ENCODE measurements at places on chromosomes 13 and 19.
A peak's percentile ranks its signal among the peaks of the same experiment; 100 is the strongest.

DNA sequence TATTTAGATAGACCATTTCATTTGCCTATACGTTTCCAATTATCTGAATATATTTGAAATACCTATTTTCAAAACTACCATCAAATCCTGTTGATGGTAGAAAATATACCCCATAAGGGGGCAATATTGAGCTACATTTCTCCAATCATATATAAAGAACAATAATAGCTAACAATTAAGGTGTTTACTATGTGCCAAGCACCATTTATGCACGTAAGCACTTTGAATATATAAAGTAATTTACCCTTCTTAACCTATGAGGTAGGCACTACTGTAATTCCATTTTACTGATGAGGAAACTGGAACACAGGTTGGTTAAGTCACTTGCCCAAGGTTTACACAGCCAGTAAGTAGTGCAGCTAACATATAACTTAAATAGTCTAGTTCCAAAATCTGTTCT is 79.2 kb downstream of the UBL3 start:
- no peak for DNase-seq

DNA sequence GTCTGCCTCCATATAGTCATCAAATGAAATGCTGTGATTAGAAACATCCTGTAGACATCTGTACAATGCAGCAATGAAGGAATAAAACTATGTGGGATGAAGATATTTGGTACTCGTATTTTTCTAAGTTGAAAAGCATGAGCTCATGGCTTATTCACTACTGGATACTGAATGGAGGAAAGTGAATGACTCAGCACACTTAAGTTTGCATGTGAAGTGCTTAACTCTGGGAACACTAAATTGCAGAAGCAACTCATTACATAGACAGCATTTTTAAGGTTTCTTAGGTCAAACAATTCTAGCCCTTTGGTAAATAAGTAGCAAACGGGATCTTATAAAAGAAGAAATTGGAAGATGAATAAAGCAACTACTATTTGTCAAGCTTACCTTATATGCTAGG is 429.0 kb upstream of the MIR17HG start:
- no peak for DNase-seq

DNA sequence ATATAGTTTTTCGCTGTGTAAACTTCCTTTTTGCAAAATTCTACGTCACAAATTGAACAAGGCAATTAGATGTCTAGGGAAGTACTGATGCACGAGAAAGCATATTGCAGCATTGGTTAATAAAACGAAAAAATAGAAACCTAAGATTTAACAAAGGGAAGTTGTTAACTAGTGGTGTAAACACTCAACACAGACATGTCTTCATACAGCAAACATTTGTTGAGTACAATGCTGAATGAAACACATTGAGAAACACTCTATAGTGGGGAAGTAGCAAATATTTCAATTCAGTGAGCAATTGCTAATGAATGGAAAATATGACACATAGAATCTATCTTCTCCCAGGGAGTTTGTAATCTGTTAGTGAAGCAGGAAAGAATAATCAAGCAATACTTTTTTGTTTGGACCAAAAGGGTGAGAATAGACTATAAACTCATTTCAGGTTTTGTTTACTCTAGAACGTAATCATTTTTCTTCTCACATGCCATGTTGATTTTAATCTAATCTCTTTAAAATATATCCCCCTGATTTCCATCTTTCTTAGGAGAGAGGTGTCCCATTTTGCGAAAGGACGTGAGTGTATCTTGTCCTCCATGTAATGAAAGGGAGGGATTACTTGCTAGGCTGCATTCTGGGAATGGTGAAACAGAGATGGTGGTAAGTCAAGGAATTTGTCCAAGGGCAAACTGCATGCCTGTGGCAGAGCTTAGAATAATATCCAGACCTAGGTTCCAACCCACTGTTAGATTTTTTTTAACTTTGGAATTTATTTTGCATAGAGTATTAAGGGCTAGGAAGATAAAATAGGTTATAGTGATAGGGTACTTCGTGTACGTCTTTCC is 1.7 kb upstream of the ANKRD10 start:
- no peak for DNase-seq

DNA sequence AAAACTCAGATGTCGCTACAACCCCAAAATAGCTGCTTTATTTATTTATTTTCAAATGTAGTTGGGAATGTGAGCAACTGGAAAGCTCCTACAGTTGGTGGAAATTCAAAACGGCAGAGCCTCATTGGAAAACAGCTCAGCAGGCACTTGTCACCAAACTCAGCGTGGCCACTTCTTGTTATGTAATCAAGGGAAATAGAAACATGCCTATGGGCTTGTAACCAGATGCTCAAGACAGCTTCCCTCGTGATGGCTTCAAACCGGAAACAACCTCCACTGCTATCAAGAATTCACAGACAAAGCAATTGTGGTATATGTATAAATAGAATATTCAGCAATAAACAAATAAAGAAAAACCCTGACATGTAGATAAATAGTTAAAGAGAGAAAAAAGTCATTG is 627.8 kb upstream of the SLC10A2 start:
- no peak for DNase-seq

DNA sequence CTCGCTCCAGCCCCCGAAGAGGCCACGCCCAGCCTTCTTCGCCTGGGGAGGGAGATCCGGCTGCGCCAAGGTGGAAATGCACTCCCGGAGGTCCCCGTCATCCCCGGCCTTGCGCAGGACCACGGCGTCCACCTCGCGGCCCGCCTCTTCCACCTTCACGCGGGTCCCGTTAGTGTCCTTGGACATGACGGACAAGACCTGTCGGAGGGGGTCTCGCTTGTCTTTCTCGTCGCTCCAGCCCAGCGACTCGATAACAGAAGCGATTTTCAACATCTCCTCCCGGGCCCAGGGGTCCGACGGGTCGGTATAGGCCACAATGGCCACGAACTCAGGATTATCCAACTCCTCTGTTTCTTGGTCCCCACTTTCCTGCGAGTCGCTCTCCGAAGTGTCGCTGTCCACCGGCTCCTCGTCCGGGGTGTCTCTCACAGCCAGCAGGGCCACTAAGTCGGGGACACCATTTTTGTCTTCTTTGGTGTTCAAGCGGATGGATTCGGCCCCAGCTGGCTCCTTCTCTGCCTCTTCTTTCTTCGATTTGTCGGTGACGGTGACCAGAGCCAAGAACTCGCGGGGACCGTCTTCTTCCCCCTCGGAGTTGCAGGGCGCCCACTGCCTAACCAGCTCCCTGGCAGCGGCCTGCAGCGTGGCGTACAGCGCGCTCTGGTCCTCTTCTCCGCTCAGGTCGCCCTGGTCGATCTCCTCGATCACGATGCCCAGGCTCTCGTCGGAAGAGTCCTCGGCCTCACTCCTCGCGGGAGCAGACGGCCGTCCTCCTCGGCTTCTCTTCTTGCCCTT is 1.3 kb downstream of the PNMA8B start:
- DNase-seq = no peak

DNA sequence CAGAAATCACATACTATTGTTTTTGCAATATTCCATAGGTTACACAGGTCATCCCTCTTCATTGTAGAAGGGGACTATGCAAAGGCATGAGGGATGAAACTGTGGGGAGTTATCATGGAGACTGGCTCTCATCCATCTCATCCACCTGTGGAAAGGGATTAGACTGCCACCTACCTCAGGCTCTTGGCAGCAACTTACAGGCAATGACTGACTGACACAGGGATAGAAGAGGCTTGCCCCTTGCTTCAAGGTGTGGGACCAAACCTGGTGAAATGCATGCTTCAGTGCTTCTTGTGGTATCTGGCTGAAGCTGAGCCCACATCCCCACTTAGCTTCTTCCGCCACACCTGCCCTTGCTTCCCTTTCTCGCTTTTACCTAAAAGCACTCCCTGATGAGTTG is 341.3 kb downstream of the GPC5 start:
- no peak for DNase-seq

GRCh38 chr13:84025824-84026223 is 143.6 kb upstream of the SLITRK1 start:
- DNase-seq = no peak

GRCh38 chr13:50286324-50286723 is 271.1 kb downstream of the KCNRG start:
- no peak for DNase-seq

DNA sequence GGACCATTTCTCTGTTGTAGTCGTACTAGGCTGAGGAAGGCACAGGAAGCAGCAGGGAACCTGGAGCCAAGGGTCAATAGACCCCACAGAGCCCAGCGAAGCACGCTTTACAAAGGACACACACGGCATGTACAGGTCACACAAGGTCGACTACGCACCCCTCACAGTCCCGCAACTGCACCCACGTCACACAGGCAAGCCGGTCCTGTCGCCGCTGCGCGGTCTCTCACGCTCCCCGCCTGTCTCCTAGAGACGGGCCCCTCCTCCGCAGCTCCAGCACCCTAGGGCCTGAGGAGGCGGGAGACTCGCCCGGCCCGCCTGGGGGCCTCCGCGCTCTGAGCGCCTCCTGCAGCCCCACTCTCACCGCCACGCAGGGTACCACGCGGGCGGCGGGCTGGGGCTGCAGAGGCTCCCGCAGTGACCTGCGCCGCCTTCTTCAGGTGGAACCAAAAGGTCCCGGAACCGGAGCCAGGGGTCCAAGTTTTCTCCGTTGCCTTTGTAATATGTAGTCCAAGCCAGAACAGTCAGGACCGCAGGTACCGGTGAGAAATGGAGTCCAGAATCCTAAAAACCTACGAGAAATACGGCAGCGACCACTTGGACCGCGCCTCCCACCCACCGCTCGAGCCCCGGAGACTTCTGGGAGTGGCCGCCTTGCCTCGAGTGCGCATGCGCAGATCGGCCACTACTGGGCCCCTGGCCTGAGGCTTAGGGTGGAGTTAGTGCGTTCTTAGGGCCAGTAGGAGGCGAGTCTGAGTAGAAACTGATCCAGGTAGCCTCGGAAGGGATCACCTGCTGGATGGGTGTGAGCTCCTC is at the start of gene ZNF607:
ZNF607 (minus strand) TSS at position 651 of the 816 bp plus-strand sequence. CDS start 8,143 bp downstream, outside the sequence.
- DNase-seq = peak; percentile 92

- DNase-seq = no peak
These were observed 2.8 kb downstream of the ZNF20 start for GRCh38 chr19:12137221-12137940.

- no peak for DNase-seq
These were observed 4.6 kb downstream of the DAPK3 start for GRCh38 chr19:3966051-3967017.

DNA sequence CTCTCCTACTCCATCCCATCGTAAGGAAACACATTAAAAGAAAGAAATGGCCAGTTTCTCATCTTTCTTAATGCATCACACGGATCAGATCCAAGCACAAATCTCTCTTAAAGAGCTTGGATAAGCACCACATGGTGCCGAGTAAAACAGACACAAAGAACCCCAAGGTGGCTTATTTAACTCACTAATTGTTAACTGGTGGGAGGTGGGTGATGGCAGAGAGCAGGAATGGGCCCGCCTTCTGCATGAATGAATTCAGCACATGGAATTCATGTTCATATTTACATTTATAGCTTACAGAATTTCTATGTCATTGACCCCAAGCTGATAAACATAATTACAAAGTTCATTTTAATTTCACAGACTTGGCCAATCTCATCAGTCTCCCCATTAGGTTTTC is 89.9 kb downstream of the MZT1 start:
- no peak for DNase-seq

GRCh38 chr19:1860821-1861598 is 2.4 kb downstream of the KLF16 start:
- no peak for DNase-seq

DNA sequence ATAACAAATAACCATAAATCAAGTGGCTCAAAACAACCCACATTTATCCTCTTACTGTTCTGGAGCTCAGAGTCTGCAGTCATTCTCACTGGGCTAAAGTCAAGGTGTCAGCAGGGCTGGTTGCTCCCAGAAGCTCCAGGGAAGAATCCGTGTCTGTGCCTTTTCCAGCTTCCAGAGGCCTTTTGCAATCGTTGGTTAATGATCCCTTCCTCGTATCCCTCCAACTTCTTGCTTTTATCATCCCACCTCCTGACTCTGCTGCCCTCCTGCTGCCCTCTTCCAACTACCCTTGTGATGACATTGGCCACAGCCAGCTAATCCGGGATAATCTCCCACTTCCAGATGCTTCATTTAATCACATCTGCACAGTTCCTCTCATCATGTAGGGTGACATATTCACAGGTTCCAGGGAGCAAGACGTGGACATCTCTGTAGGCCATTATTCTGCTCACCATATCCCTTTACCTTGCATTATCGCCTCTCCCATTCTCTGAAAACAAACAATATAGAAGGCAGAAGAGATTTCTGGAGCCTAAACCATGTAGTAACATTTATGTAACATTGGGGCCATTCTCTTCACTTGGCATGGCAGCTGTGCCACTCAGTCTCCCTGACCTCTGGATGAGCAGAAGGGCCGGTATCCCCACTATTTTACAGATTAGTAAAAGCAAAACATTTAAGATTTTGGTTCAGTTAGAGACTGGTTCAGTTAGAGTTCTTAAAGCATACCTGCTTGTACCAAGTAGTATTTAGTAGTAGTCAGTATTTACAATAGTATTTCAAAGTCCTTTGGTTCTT is 53.5 kb downstream of the RFC3 start:
- no peak for DNase-seq

GRCh38 chr13:110499621-110500281 is 61.8 kb downstream of the RAB20 start:
- DNase-seq = no peak

DNA sequence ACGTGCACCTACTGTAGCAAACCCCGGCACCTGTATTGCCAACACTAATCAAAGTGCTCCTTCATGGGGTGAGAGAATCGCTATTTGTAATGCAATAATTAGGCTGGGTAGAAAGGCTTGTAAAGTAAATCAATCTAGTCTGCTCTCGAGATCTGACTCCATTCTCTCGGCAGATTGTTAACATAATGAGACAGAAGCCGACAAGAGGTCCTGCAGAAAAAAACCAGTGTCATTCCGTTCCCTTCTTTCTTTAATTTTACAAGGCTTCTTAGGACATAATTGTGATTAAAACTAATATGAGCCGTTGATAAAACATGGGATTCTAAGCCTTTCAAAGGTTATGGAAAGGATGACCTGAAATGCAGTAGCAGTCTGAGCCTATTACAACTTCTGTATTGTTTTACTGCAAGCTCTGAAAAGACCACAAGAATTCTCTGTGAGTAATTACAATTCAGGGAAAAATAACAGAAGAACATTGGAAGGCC is 530.0 kb downstream of the PCDH9 start:
- no peak for DNase-seq

DNA sequence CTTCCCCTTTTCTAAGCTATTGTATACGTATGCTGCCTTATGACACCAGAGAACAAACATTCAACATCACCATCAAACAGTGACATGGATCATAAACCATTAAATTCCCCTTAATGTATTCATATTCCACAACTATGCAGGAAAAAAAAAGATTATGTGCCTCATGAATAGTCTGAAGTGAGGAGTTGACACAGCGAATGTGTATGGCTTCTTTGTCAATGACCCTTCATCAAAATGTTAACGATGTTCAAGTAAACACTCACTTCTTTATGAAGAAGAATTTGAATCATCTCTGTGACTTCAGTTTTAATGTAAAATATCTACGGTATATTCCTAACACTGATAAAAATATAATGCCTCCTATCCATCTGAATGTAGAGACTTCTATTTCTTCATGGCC is 44.6 kb downstream of the SMAD9 start:
- DNase-seq = no peak

DNA sequence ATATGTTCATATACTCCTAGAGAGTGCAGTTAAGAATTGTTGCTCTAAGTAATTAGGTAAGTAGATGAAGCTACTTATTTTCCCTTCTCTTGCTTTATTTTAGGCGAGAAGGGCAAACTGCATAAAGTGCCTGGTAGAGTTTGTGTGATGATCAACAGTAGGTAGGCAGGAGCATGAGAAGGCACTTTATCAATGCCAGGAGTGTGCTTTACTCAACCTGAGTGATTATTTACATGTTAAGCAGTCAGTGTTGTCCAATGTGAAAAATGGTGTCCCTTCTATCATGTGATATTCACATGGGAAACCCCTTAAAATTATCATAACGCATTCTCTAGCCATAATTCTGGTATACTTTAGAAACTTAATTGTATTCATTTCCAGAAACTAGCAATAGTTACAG is 294.0 kb downstream of the ITGBL1 start:
- DNase-seq = no peak

Measured in activated naive CD4-positive, alpha-beta T cell treated with anti-CD3 and anti-CD28 coated beads, Interleukin-2, amount 50 U/mL, for 72 hours (primary cell).